ENCODE measurements at places on chromosomes 12 and 14.

DNA sequence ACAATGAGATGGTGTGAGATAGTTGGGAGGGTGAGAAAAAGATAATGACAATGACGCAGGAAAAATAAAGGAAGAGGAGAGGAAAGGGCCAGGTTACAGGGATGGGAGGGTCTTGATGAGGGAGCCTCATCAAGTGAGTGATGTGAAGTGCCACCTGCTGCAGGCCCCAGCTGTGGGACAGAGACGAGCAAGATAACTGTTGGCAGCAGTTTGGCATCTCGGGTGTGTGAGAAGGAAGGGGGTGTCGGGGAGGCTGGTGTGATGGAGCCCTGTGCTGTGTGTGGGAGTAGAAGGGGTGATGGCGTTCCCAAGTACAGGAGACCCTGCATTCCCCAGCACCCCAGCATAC lies 11.4 kb upstream of the TAC3 start:
- DNase-seq: no peak

DNA sequence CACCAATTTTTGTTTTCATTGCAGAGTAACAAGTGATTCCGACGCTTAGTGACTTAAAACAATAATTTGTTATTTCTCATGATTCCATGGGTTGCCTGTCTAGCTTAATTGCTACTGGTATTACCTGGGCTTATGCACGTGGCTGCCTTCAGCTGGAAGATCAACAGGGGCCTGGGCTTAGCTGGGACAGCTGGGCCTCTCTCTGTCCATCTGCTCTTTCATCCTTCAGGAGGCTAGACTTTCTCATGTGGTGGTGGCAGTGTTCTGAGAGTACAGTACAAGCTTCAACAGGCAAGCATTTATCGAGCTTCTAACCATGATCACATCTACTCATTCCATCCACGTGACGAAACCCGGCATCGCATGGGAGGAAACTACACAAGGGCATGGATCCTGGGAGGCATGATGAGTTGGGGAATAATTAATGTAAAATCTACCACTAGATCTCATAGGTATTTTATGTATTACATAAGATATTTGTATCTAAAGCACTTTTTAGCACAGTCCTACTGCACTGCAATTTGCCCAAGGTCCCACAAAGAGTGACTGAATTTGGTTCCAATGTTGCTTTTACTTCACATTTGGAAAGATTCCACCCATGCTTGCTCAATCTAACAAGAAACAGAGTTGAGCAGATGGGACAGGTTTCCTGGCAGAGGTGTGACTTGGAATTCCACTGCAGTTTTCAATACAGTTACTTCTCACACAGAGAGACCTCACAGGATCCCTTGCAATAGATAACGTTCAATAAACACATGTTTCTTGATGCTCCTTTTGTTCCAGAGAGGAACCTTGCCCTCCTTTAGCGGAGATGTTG lies 153.1 kb upstream of the FRMD6 start:
- no peak for DNase-seq

DNA sequence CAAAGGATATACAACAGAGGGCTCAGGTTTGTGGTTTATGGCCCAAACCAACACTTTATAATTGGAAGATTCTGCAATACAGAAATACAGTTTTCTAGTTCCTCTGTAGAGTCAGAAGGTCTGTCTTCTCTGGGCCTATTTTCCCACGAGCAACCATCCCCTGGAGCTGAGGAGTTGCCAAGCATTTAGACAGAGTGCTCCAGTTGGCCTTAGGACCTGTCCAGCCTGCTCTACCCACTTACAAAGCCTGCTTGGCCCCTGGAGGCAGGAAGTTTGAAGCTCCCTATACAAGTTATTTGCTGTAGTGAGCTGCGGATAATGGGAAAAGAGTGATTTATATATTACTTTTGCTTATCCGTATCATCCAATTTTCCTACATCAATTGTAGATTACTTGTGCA lies 60.8 kb upstream of the HSPB8 start:
- no peak for DNase-seq

DNA sequence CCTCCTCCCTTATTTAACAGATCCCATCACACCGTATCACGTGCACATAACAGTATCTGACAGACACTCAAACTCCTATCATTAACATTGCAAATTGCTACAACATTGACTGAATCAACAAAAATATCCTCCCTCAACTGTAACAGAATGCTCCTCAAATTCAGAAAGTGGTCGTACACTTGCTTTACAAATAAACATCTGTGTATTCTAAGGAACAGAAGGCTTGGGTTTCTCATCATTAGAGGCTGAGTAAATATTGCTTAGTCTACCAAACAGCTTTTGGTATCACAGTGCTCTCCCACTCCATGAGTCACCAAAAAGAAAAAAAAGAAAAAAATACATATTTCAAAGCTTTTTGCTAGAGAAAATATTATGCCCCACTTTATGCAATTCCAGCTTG lies 23.9 kb downstream of the FERMT2 start:
- DNase-seq: no peak

DNA sequence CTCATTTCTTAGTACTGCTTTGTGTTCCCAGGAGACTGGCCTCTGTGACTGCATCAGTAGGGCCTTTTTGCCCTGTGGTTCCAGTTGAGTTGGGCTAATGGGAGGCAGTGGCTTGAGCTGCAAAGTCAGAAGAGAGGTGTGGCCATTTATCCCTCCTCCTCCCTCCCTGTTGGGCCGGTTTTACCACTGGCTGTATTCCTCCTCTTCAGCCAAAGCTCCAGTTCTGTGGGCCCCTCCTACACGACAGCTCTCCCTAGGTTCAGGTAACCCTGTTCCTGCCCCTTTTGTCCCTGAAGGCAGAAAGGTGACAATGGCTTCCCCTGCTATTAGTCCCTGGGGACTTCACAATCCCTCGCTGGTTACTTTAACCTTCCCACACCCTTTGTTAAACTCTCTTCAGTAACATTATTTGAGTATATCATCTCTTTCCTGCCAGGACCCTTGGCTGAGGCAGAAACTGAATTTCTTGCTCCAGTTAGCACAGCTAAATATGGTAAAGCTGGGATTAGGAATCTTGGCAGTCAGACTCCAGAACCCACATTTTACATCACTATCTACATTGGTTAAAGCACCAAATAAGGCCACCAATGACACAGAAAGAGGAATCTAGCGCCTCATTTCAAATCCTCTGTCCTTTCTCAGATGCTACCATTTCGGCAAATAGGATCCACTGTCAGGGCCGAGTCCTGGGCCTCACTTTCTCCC lies 121.9 kb upstream of the SLC35F4 start:
- DNase-seq: no peak

DNA sequence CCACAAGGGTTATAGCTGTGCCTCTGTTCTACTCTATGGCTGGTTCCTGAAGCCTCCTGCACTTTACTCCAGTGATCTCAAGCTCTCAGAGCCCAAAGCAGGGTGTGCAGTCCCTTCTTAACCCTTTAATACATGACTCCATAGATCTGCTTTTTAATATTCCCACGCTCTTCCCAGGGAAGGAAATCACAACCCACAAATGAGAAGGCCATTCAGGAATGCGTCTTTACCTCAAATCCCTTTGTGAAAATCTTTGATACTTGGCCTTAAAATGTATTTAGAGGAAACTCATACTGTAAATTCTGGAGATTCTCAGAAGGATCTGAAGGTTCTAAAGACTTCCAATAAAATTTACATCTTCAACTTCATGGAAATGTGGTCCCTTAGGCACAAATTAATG lies 17.0 kb downstream of the NID2 start:
- DNase-seq: no peak

DNA sequence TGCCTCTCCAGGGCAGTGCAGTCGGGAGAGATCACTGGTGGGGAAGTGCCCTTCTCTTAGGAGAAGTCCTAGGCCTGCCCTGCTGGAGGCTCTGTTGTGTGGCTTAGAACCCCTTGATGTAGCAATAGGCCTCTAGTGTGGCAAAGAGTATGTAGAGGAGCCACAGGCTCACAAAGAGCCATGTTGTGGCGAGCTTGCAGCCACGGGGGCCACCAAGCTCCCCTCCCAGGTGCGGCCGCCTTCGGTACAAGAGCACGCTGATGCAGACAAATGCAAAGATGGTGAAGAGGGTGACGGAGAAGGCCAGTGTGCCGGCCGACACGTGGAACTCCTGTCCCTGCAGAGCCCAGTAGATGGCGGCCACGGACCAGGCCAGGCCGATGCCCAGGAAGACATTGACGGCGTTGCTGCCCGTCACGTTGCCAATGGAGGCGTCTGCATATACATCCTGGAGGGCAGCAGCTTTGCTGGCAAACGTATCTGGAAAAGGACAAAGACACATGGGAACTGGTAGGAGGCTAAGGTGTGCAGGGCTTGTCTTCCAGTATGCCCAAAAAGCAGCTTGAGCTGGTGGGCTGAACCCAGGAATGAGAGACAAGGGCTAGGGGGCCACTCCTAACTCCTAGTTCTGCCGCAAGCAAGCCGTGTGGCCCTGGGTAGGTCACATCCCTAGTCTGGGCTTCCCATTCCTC lies 142.8 kb downstream of the SLC8A3 start:
- peak; percentile 8 for DNase-seq

DNA sequence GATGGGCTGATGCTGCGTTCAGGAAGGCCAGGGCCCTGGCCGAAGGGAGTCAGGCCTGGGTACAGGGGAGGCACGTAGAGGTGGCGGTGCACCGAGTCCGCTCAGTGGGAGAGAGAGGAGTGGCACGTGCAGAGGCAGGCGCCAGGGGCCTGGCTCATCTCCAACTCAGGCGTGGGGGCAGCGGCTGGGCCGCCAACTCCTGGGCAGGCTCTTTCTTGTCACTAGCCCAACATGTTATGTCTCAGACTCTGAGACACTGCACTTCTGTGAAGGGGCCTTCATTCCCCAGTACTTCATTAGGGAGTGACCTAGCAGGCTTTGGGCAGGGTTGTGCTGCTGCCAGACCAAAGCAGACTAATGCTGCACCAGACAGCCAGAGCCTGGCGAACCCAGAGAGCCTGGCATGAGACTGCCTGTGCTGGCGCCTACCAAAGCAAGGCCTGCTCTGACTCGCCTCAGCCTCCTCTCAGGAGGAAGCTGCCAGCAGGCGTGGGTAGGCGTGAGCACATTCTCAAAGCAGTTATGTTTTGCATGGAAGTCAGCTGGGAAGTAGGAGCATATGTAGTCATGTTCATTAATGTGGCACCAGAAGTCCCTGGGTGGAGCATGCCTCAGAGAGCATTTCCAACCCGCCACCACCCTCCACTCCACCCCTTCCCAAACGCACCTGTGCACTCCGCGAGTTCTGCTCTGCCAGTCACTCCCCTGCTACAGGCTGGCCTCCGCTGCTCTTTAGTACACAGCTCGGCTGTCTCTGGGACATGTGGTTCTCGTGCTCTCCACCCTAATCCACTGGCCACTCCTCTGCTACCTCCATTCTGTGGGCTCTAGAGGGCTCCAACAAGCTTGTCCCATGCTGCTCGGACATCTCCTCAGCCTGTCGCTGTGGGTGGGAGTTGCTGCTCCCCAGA lies 9.7 kb downstream of the CKB start:
- peak; percentile 84 for DNase-seq

- no peak for DNase-seq
These were observed 359.4 kb upstream of the FOXG1 start for GRCh38 chr14:28407031-28407825.

GRCh38 chr12:10167599-10167998 lies 4.3 kb downstream of the OLR1 start:
- DNase-seq: peak; percentile 79

GRCh38 chr12:6845395-6845794 lies 4.7 kb downstream of the GNB3 start:
- DNase-seq: no peak

DNA sequence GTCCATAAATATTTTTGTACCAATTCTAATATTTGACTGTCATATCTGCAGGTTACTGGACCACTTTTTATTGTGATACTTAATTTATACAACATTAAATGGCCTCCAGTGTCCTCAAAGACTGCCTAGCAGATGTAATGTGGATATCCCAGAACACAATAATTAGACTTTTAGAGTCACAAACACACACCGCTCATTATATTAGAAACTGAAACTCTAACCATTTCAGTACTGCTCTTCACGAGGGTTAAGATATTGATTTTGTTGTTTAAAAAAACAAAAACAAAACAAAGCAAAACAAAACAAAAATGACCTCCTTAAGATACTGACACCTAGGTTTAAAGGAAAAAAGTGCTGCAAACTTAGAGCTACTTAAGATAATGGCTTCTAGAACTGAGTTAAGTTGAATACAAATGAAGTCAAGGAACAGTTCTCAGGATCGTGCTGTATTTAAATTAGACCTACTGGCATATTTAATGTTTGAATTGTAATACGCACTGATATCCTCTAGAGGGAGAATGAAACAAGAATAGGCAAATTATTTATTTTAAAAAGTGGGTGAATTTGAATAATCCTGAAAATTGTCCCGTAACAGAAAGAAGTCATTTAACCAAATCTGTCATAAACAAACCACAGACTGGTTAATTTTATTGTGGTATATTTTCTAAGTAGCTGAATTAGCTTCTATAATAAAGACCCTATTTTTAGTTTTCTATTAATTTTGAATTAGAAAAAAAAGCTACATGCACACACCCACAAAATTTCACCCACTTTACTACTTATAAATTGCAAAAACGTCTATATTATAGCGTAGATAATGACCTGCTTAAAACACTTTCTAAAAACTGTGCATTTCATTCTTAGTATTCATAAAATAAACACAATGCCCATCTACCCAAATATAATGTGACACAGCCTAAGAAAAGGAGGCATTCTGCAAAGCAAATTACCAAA lies 395.2 kb upstream of the DCN start:
- DNase-seq: no peak

- no peak for DNase-seq
These were observed 399.9 kb downstream of the FSCB start for GRCh38 chr14:44107156-44107555.

- peak; percentile 68 for DNase-seq
These were observed 269.3 kb downstream of the DAD1 start for GRCh38 chr14:22319526-22320361.

- DNase-seq: no peak
These were observed 60.9 kb downstream of the MAP3K9 start for GRCh38 chr14:70748422-70748821.

DNA sequence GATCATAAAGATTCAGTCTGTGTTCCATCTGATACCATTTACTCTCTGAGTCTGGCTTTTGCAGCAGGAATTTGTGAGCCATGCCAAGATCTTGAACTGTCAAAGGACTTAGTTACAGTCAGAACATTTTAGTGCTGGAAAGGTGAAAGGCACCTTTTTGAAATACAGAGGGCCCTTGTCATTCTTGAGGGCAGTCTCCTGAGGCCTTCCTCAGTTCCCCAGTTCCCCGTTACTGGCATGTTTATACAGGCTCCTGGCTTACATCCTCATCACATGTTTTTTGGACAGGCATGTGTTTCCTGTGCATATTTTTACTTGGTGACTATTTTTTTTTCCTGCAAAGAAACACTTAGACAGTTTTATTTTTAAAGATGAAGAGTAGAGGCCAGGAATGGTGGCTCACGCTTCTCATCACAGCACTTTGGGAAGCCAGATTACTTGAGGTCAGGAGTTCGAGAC lies 21.0 kb downstream of the CFAP54 start:
- DNase-seq: no peak

DNA sequence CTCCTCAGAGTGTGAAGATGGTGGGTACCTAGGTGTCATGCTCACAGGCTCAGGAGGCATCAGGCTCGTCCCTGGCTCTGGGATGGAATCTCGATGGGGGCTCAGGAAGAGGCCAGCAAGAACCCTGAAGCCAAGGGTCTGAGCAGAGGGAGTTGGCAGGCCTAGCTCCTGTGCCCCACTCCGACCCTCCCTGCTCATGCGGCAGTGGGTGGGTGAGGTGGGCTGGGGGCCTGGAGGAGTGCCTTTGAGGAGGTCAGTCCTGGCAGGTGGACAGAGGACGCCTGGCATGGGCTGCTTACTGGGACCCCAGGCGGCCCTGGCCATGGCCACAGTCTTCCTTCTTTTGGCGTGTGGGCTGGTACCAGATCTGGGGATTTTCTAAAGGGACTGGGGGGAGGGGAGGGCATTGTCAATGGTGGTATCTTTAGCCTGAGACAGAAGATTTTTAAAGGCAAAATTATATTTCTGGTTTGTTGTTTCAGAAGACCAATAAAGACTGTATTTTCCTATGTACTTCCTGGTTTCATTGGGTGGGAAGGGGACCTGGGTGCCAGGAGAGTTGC lies 16.0 kb downstream of the LRTM2 start:
- peak; percentile 1 for DNase-seq
